Neuronal stem cell (in vitro differentiated cells): ENCODE measurements at places on chromosomes 5 and 9.

DNA sequence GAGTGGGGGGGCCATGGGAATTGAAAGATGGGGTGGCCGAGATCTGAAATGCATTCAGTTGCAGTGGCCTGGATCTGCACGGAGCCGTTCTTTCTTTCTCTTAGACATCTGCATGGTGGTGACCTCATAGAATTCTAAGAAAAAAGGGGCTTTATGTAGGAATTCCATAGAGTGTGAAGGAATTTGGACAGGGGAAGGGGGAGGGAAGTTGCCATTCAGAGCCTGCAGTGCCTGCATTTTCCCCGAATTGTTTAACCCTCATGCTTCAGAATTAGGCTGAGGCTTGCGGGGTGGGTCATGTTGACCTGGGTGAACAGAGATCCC, 4.9 kb downstream of the NEK6 start:
- peak; percentile 77 for DNase-seq

GRCh38 chr5:122390154-122390553, 78.1 kb downstream of the SNCAIP start:
- no peak for DNase-seq

DNA sequence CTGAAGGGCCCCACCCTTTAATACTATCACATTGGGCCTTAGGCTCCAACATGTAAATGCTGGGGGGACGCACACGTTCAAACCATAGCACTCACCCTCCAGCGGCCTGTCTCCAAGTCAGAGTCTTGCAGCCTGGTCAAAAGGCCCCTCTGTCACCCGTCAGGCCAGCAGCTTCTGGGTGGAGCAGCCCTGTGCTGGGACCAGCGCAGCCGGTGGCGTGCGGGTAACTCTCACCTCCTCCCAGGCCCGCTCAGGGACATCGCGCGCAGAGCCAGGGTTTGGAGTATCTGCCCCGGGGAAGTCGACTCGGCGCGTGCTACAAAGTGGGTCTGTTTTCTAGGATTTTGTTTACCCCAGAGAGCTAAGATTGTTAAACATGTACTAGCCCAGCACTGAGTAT, 93.0 kb upstream of the COL5A1 start:
- DNase-seq: no peak

DNA sequence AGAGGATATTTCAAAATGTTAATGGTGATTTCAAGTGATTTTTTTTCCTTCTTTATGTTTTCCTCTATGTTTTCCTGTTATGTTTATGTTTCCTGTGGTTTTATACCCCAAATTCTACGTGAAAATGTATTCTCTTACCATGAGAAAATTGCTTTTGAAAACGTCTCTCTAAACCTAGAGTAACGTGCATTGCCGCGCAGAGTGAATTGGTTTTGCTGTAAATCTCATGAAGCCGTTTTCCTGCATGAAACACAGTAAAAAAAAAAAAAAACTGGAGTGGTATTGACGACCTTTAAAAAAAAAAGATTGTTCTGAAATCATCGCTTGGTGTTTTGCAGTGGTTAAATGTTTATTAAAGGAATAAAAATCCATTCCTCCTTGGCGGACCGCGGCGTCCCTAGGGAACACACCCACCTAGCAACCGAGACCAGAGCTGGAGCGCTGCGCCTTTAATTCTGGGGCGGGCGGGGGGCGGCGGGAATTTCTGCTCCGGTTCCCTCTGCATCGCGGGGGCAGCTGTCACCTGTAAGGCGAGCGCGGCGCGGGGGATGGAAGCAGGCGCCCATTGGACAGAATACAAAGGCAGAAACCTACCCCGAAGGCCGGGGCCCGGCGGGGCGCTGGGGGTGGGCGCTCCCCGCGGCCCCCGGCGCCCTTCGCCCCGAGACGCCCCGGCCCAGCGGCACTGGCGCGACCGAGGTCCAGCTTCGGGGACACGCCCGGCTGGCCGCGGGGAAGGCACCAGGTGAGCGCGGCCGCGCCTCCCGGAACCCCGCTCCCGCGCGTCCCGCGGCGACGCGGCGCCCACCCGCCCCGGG, at the start of gene SOWAHA:
TSS of gene SOWAHA (plus strand) at position 522 of the 818 bp plus-strand sequence. CDS start 320 bp downstream, outside the sequence.
- no peak for DNase-seq

DNA sequence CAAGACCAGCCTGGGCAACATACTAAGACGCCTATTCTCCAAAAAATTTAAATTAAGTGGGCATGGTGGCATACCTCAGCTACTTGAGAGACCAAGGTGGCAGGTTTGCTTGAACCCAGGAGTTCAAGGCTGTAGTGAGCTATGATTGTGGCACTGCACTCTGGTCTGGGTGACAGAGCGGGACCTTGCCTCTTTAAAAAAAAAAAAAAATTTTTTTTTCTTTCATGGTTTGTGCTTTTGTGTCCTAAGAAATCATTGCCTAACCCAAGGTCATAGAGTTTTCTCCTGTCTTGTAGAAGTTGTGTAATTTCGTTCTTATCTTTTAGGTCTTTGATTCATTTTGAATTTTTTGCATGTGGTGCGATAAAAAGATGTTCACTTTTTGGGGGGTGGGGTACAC, 12.3 kb downstream of the GPBP1 start:
- no peak for DNase-seq

GRCh38 chr5:85170183-85170582, 785.5 kb upstream of the EDIL3 start:
- DNase-seq: no peak

DNA sequence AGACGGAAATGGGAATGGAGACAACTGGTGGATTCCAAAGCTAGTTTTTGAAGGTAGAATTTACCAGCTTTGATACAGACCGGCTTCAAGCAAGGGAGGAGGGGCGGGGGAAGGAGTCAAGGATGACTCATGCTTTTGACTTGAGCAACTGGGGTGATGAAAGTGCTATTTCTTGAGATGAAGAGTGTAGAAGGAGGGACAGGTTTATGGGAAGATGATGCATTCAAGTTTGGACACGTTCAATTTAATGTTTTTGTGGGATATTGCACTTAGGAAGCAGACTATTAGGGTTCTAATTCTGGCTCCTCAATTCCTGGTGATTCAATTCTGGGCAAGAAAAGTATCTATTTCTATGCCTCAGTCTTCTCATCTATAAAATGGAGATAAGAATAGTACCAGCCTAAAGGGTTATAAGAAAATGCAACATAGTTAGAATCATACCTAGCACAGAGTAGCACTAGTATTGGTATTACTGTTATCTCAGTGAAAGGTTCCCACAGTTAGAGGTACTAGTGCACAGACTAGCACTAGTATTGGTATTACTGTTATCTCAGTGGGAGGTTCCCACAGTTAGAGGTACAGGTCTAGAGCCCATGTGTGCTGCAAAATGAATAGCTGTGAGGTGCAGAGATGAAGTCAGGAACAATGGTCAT, 4.6 kb downstream of the NIPAL4 start:
- no peak for DNase-seq

- DNase-seq: no peak
Measured at GRCh38 chr5:78634634-78635033, 13.9 kb downstream of the LHFPL2 start.
